Suprapubic skin (tissue), 4 donors: ENCODE measurements at places on chromosomes 1 and 21. TPM values are rescaled to one million over a fixed set of nuclear protein-coding genes. Genes with fewer than 3 reads are reported as not detected.

The SH2D1B gene
- not detected for total RNA-seq

The SLC22A15 gene
- total RNA-seq = 10.2 TPM

The SPRR3 gene
- not detected for total RNA-seq

The CHI3L1 gene
- 100 TPM for total RNA-seq

The KPNA6 gene
- total RNA-seq = 42.4 TPM

DNA sequence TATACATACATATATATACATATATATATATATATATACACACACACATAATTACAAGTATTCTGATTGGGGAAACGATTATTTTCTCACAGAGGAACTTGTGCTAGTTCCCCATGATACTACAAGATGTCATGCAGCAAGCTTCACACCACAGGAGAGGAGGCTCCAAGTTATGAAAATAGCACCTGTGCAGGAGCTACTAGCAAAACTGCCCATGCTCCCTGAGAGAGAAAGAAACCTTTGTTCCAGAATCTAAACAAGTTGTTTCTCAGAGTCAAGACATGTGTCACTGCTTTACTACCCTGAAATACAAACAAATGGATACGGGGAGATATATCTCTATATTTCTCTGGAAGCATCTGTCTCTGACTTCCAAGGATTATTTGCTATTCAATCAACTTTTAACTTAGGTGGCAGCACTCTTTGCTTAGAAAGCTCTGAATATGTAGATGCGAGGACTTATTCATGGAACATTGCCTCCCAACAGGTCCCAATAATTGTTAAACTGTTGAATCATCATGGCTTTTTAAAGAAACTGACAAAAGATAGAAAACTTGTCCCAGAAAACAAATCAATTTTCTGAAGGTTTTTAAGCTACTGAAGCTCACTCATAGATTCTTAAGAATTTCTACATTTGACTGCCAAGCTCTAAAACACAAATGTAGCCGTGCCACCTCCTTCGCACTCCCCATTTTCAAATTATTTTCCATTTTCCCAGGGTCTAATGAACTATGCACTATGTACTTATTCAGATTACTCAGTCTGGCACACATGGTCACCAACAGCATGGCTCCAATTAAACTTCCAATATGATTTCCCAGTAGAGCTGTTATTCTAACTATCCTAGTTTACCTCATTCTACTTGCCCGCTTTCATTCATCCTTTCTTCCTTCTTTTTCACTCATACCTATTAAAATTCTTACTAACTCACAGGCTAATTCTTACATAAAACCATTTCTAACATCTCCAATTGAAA lies 929.1 kb downstream of the LTN1 start:
- H3K27me3 ChIP-seq = no peaks in the 10 kb centered on the region
- peaks cover 10% of the 10 kb centered on the region for H3K4me1 ChIP-seq
- no peak overlapping the region for H3K4me3 ChIP-seq
- H3K36me3 ChIP-seq = no peaks in the 10 kb centered on the region

DNA sequence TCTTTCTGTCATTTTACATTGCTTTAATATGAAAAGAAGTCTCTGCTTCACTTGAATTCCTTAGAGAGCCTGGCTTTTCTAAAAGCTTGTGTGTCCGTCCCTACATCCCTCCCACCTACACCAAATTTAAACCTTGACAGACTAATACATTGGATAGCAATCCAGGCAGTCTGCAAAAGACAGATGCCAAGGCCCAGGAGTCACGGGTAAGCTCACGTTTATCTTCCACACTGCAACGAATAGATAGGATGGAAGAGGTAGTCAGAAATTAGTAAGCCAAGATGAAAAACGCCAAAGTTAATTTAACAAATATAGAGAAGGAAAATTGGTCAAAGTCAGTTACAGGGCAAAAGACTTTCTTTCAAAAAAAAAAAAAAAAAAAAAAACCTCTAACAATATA lies 338.1 kb downstream of the SMYD3 start:
- H3K27me3 ChIP-seq = no peaks in the 10 kb centered on the region
- H3K4me1 ChIP-seq = peaks cover 5% of the 10 kb centered on the region
- DNase-seq = no peak

GRCh38 chr1:209457401-209458125 lies 126.0 kb upstream of the CAMK1G start:
- no peak overlapping the region for H3K27ac ChIP-seq
- no peak for DNase-seq
- no peak overlapping the region for H3K4me3 ChIP-seq
- H3K4me1 ChIP-seq = no peaks in the 10 kb centered on the region
- H3K27me3 ChIP-seq = peaks cover 2% of the 10 kb centered on the region

GRCh38 chr1:116434849-116435248 lies 61.8 kb downstream of the ATP1A1 start:
- no peak overlapping the region for H3K4me3 ChIP-seq
- DNase-seq = no peak
- no peaks in the 10 kb centered on the region for H3K36me3 ChIP-seq
- no peak overlapping the region for H3K27ac ChIP-seq
- no peaks in the 10 kb centered on the region for H3K4me1 ChIP-seq

DNA sequence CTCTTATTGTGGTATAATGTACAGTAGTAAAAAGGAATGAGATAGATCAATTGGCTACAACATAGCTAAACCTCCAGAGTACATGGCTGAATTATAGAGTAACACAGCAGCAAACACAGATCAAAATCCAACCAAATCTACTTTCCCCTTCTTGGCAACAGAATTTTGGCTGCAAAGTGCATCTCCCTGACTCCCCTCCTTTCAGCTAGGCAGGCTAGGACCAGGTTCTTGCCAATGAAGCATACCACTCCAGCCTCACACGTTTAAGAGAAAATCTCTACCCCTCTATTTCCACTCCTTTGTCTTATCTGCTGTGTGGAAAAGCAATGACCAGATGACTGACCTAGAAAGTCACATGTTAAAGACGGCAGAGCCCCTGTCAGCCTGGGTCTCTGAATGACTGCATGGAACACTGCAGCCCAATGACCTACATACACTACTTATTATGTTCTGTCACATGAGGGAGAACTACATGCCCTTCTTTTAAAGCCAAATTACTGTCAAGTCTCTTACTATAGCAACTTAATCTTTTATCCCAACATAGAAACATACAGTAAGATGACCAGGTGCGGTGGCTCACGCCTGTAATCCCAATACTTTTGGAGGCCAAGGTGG lies 99.1 kb downstream of the HLCS start:
- no peak overlapping the region for H3K27ac ChIP-seq
- H3K27me3 ChIP-seq = no peaks in the 10 kb centered on the region
- no peaks in the 10 kb centered on the region for H3K4me1 ChIP-seq
- no peak for DNase-seq
- H3K36me3 ChIP-seq = no peaks in the 10 kb centered on the region

DNA sequence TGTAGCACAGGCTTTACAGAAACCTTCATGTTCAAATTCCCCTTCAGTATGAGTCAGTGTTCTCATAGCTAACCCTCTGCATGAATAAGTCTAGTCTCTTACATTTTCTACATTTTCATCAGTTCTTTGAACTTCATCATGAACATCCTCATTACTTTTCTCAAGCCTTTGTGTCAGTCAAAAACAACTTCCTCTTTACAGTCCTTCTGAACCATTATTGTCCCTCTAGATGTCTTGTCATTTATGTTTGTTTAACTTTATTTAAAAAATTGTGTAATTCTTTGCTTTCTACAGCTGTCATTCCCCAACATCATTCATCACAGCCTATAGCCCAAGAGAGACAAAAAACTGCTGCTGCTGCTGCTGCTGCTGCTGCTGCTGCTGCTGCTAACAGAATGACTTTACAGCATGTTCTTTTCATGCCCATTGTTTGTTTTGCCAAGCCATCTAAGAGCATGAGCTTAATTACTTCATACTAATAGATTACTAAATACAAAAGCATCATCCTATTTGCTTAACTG lies 133.1 kb downstream of the LRRC40 start:
- H3K4me1 ChIP-seq = no peaks in the 10 kb centered on the region
- H3K36me3 ChIP-seq = no peaks in the 10 kb centered on the region
- H3K27me3 ChIP-seq = no peaks in the 10 kb centered on the region
- DNase-seq = no peak
- H3K4me3 ChIP-seq = no peak overlapping the region

GRCh38 chr21:25385341-25385740 lies 221.9 kb downstream of the MRPL39 start:
- H3K27me3 ChIP-seq = no peaks in the 10 kb centered on the region
- no peaks in the 10 kb centered on the region for H3K4me1 ChIP-seq
- H3K27ac ChIP-seq = no peak overlapping the region
- no peak for DNase-seq
